ENCODE measurements at places on chromosomes 16 and 17. TPM values are rescaled to one million over a fixed set of nuclear protein-coding genes. Genes with fewer than 3 reads are reported as not detected.

ADGRG3 gene
- 0.87 TPM for total RNA-seq

HOXB3 gene
- total RNA-seq, result 9.3 TPM

PYCARD gene
- 41.5 TPM for total RNA-seq

NTN1 gene
- 0.46 TPM for total RNA-seq

ACBD4 gene
- 8.3 TPM for total RNA-seq

C16orf46 gene
- total RNA-seq, result 0.78 TPM

CARD14 gene
- total RNA-seq, result 0.26 TPM

GNAO1 gene
- 0.31 TPM for total RNA-seq

KRT37 gene
- not detected for total RNA-seq

KRTAP2-2 gene
- total RNA-seq, result not detected

TUBB3 gene
- total RNA-seq, result 233 TPM

PRAC1 gene
- total RNA-seq, result not detected

SPATA33 gene
- total RNA-seq, result 14.0 TPM

UMOD gene
- not detected for total RNA-seq

KLHL11 gene
- total RNA-seq, result 2.5 TPM

PRDM7 gene
- not detected for total RNA-seq

KRTAP9-9 gene
- not detected for total RNA-seq

MPO gene
- not detected for total RNA-seq

FLOT2 gene
- total RNA-seq, result 74.3 TPM

FTSJ3 gene
- total RNA-seq, result 61.0 TPM

CXCL16 gene
- total RNA-seq, result 20.2 TPM

ITGAL gene
- total RNA-seq, result 0.08 TPM

GRB7 gene
- 4.1 TPM for total RNA-seq
